ENCODE measurements at places on chromosomes 3 and 15.

DNA sequence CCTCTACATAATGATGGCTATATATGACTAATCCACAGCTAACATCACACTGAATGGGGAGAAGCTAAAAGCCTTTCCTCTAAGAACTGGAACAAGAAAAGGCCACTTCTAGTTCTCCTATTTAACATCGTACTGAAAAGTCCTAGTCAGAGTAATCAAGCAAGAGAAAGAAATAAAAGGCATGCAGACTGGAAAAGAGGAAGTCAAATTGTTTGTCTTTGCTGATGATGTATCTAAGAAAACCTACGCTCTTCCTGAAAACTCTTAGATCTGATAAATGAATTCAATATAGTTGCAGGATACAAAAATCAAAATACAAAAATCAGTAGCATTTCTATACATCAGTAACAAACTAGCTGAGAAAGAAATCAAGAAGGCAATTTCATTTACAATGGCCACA is 116.9 kb downstream of the TP63 start:
- DNase-seq, result no peak

GRCh38 chr3:41768363-41768762 is 193.5 kb downstream of the ULK4 start:
- no peak for DNase-seq

GRCh38 chr3:162973428-162973917 is 1476.9 kb downstream of the OTOL1 start:
- no peak for DNase-seq

GRCh38 chr3:151383111-151383510 is 1.4 kb downstream of the P2RY12 start:
- DNase-seq, result no peak

DNA sequence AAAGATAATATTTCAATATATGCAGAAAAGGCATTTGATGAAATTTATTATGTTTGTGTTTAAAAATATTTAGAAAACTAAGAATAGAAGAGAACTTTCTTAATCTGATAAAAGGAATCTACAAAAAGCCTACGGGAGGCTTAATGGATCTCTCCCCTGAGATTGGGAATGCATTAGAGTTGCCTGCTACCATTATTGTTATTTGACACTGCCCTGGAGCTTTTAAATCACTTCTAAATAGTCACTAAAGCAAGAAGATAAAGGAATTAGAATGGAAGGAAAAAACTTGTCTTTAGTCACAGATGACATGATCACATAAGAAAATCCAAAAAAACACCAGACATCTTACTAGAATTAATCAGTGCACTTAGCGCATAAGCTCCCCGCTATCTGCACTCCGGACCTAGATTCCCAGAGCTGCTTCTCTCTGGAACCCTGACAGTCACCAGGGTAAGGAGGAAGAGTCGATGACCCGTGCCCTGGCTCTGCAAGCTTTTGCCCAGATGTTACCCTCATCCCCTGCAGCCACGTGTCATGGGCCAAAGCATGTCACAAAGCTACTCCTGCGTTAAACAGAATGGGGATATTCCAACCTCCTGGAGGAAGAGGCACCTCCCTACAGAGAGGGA is 97.1 kb downstream of the MINAR1 start:
- no peak for DNase-seq

DNA sequence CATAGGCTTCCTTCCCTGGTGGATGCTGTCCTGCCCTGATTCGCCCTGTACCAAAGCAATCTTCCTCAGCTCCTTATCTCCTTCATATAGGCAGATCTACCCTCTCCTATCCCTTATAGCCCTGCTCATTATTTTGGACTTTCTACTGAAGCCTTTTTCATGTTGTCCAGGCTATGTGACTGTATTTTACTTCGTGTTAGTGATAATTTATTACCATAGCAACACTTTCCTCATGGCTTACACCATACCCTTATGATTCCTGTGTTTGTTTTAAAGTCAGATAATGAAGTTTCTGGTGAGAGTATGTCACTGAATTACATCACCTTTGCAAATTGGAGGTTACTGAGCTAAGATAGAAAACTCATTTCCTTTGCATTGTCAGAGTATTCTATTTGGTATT is 352.6 kb downstream of the NLGN1 start:
- no peak for DNase-seq

- DNase-seq, result no peak
Observed at GRCh38 chr3:134904241-134904771, 109.2 kb downstream of the EPHB1 start.

- no peak for DNase-seq
Observed at GRCh38 chr3:116470605-116471197, 25.4 kb upstream of the LSAMP start.

GRCh38 chr15:81957698-81958097 is 88.1 kb downstream of the MEX3B start:
- no peak for DNase-seq

- no peak for DNase-seq
Observed at GRCh38 chr3:128341659-128342395, 124.9 kb downstream of the DNAJB8 start.

- DNase-seq, result no peak
Observed at GRCh38 chr15:90297021-90297420, 31.5 kb downstream of the NGRN start.

DNA sequence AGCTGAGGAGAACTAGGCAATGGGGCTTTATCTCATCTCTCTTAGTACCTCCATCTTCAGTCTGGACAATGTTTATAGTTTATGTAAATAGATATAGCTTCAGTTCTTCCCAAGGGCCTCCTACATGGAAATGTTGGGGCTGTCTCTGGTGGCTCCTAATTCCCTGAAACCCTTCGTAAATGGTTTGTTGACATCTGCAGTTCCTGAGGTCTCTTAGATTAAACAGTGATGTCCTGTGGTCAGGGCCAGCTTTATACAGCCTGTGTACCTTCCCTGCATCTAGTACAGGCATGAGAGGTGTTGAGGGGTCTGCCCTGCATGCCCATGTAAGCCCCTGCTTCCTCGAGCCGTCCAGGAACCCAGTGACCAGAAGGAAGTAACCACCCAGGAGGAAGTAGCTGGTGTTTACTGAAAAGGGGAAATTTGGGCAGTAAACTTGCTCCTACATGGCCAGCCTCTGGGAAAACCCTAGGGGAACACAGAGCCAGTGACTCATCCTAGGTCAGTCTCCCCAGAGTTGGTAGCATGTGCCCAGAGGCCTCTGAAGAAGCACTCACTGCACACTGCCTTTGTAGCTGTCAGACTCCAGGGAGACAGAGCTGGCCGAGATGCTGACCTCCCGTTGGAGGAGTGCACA is 4.7 kb upstream of the TBC1D2B start:
- no peak for DNase-seq

DNA sequence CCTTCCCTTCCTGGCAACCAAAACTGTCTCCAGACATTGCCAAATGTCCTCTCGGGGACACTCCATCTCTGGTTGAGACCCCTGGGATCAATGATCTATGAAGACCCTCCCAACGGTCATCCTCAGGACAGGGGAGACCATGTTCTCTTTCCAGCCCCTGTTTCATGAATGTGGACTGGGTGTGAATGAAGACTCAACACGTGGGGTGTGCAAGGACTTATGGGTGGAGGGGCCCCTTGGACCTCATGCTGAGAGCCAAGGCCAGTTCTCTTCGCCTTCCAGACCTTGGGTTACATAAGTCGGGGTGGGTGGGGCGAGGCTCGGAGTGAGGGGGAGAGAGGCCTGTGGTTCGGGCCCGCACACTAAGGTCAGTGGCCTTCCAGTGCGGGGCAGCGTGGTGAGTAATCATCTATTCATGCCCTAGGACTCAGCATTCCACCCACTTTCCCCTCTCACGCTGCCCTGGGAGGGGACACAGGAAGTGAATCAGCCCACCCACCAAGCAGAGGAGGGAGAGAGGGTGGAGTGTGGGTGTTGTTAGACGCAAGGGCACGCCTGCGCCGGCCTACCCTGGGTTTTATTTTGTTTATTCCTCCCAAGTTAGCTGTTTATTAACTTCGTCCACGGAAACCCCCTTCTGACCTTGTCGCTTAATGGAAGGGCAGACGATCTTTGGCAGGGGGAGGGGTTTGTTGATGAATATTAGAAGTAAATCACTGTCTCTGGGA is 6.7 kb downstream of the PAQR5 start:
- DNase-seq, result no peak

DNA sequence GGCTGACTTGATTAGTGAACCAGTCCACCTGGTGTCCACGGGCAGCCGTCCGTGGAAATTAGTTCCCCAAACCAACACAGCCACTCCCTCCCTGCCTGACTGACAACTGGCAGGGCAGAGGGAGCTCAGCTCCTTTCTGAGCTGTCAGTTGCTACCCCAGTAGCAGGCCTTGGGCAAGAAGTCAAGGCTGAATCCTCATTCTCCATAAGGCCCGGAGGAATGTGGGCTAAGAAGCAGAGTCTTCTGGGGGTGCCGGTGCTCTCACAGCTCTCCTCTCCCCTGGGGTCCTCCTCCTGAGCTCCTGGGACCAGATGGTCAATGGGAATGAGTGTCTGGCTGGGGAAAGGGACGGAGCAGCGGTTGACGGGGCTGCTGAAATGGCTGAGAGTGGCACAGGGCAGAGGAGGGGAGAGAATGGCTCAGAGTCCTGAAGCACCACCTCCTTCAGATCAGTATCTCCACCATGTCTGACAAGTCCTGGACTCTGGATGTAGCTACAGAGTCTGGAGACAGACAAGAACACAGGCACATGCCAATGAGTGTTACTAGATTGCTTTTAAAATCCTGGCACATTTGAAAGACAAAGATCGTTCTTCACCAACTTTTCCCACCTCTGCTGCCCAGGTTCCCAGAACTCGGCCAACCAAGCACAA is 16.9 kb downstream of the AMOTL2 start:
- DNase-seq, result no peak

GRCh38 chr3:62570888-62571287 is 197.5 kb upstream of the FEZF2 start:
- DNase-seq, result no peak

Measured in NCI-H2029 treated with DMSO at 0.1 percent for 48 hours (cell line).